Activated naive CD8-positive, alpha-beta T cell treated with anti-CD3 and anti-CD28 coated beads, Interleukin-2, amount 10 ng/mL, durations not matched to agents 7 days and 5 days (primary cell): ENCODE measurements at places on chromosomes 2 and 18. TPM values are rescaled to one million over a fixed set of nuclear protein-coding genes. Genes with fewer than 3 reads are reported as not detected.

Gene LYG2
- not detected for total RNA-seq

Gene SAG
- not detected for total RNA-seq

DNA sequence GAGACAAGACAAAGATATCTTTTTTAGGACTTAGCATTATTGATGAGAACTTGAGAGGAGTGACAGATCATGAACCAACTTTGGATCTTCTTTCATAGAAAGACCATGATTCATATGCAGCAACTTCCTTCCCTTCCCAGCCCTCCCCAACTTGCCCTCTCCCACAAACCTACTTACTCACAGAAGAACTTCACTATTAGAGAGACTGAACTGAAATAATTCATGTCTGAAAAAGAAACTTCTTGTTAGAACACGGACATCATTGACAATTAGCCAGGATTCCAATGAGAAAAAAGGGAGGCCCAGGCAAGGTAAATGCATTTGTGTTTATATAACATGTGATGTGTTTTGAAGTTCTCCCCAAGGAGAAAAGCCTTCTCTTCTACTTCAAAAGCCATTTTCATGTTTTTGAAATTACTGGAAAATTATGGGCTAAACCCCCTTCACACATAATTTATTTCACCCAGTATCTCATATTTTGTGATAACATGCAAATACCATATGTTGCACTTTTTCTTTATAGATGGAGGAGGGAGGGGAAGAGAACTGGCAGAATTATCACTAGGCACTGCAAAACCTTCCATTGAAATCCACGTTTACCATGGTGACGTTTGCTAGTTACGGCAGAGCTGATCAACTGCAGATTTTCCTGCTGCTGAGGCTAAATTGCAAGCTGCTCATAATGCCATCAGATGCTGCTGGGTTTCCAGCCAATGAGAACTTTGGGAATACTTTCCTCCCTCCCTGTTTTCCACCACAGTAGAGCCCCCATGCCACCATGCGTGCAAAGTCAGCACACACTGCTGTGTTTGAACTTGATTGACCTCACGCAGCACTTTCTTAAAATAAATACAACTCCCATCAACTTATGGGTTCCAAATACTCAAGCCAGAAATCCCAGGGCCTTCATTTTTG is 294.7 kb downstream of the MEIS1 start:
- DNase-seq: no peak

DNA sequence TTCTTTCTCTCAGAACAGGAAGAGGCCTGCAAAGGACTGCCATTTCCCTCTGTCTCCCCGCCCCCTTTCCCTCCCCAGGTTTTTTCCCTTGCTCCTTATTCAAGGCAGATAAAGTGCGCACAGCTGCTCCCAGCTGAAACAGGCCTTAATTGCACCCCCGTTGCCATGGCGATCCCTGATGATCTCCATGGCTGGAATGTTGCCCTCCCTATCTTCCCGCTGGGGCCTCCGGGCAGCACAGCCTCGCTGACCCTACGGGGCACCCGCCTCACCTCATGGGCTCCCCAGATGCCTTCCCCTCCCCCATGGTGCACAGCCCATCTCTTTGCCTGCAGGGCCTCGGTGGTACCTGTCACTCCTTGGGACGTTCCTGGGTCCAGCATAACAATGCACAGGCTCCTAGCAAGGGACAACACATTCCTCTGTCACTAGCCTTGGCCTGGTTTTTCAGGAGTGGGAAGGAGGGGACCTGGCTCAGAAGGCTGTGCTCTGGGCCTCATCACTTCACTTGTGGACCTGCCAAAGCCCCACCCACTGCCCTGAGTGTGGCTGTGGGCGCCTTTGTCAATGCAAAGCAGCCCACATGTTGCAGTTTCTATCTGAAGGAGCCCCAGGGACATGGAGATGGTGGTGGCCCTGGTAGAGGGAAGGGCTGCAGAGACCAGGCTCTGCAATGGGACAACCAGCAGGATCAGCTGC is 115.0 kb downstream of the CELF4 start:
- DNase-seq: no peak
